ENCODE measurements at places on chromosomes 12 and 14.

DNA sequence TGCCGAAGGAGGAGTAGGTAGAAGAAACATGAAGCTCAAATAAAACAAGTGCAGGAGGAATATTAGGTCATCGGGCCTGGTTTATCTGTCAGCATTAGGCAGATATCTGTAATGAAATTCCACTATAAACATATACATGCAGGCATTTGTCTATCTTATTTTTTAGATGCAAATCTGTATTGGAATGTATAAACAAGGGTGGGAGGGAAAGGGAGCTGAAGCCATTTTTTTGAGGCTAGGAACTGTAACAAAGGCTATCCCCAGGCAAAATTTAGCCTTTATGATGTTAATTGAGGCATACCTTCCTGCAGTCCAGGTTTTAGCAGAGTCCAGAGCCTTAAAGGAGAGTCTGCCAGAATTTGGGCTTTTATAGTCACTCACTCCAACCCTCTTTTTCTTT lies 72.5 kb downstream of the PHLDA1 start:
- DNase-seq, result no peak

- DNase-seq, result no peak
These were observed 291.4 kb downstream of the NAV3 start for GRCh38 chr12:78121969-78122610.

DNA sequence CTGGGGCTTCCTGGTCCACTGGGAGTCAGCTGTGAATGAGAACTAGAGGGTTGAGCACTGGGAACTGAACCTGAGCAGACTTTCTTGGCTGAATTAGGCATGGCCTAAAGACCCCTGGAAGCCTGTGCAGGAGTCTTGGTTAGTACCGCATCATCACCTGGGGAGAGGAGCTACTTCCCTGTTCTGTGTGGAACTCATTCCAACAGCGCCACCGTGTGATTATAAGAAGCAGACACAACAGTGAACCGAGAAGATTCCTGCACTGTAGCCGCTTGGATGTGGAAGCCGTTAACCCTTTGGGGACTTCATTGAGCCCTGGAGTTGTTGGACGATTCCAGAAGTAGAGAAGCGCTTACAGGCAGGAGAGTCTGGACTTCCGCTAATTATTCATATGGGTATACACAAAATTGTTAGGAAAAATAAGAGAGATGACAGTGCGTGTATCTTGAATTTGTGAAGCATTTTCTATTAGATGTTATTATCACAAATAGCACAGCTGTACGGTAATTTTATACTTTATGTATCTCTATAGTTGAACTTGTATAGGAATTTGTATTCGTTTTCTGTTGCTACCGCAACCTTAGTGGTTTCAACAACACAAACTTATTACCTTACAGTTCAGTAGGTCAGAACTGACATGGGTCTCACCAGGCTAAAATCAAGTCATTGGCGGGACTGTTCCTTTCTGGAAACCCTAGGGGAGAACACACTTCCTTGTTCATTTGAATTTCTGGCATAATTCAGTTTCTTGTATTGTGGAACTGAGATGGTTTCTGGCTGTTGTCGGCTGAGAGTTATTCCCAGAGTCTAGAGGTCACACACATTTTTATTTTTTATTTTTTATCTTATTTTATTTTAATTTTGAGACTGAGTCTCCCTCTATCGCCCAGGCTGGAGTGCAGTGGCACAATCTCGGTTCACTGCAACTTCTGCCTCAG lies 100.7 kb downstream of the C2CD5 start:
- peak; percentile 58 for DNase-seq

DNA sequence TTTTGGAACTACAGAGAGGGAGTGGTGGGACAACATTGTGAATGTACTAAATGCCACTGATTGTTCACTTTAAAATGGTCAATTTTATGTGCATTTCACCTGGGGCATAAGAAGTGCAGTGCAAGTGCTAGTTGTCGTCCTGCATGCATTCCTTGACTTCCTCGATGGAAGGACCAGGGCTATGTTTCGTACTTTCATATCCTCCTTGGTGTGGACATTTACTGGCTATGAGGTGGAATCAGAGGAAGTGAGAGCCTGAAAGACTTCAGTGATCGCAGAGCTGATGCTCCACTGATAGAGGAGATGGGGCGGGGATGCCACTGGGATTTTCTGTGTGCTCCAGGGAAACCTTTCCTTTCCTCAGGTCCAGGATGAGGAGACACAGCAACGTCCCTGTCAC lies 54.1 kb upstream of the DDX11 start:
- DNase-seq, result no peak

- no peak for DNase-seq
These were observed 294.5 kb downstream of the SSPN start for GRCh38 chr12:26489908-26490307.

GRCh38 chr14:99633141-99633540 lies 11.8 kb upstream of the HHIPL1 start:
- no peak for DNase-seq

DNA sequence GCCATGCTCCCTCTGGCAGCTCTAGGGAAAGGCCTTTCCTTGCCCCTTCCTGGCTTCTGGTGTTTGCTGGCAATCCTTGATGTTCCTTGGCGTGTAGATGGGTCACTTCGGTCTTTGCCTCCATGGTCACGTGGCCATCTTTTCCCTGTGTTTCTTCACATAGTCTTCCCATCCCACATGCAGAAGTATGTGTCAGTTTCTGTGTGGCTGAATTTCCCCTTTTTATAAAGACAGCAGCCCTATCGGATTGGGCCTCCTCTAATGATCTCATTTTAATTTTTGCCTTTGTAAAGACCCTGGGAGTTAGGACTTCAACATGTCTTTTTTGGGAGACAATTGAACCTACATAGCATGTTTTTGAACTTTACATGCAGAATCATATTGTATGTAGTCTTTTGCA lies 107.2 kb upstream of the FGD4 start:
- no peak for DNase-seq

GRCh38 chr14:91870001-91870400 lies 2.7 kb upstream of the TC2N start:
- DNase-seq, result no peak

DNA sequence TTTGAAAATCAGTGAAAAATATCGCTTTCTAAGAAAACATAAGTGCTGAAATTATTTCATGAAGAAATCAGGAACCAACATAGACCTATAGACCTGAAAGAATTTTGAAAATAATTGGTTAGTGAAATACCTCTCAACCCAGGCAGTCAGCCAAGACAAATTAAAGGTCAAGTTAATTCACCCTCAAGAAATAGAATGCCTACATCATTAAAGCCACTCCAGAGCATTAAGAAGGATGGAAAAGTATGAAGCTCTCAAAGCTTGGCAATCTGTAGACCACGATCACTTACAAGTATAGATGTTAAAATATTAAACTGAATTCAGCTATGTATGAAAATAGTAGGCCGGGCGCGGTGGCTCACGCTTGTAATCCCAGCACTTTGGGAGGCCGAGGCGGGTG lies 48.3 kb downstream of the SFSWAP start:
- DNase-seq, result no peak

GRCh38 chr14:73721101-73721821 lies 7.1 kb upstream of the PNMA1 start:
- no peak for DNase-seq

GRCh38 chr12:121802843-121803698 lies 738 bp upstream of the SETD1B start:
- DNase-seq, result peak; percentile 79

- DNase-seq, result no peak
These were observed 82.3 kb downstream of the ITPR2 start for GRCh38 chr12:26750531-26751175.

DNA sequence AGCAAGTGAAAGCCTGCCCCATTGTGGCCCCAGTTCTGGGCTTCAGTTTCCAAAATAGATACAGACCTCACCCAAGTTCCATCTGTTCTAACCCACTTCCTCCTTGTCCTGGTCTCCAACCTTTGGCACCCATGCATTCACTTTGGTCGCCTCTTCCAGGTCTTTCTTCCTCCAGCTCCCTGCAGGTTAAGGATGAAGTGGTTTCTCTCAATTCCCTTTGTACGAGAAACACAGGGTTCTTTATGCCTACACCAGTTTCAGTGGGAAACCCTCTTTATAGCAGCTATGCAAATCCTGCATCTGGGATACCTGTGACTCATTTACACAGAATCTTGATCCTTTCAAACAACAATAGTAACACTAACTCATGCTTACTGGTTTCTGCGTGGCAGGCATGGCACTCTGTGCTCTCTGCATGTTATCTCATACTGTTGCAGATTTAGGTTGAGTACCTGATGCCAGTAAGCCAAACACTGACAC lies 110.6 kb upstream of the AMIGO2 start:
- no peak for DNase-seq

GRCh38 chr14:86091811-86092210 lies 561.9 kb downstream of the FLRT2 start:
- no peak for DNase-seq

DNA sequence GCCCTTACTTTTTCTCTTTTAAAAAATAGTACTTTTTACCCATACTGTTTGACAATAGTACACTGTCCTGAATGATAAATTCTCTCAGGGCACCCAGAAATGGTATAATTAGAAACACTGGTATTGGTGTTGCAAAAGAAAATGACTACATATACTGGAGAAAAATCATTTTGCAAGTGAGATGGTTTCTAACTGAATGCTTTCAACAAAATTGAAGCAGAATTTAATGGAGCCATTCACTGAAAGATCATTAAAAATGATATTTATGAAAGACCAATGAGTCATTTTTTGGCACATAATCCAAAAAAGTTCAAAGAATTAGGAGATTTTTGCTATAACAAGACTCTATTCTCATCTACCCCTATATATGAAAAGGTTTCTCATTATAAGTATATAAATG lies 68.8 kb downstream of the TMTC1 start:
- no peak for DNase-seq

DNA sequence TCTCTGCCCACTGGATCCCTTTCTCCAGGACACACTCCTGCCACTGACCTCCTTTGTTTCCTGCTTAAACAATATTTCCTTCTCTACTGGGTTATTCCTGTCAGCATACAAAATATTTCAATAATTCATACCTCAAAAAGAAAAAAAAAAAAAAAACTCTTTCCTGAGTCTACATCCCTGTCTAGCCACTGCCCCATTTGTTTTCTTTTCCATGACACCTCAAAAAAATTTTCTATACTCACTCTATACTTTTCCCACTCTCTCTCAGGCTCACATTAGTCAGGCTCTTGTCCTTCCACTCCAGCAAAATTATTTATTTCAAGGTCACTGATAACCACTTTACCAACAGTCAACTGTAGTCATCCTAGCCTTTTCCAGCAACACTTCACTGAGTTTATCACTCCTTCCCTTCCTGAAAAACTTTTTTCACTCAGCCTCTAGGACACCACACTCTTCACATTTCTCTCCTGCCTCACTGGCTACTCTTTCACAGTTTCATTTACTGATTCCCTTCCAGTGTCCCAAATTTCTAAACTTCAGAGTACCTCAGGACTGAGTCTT lies 29.4 kb upstream of the GXYLT1 start:
- no peak for DNase-seq

- no peak for DNase-seq
These were observed 1.8 kb downstream of the OTOGL start for GRCh38 chr12:80101126-80101525.

DNA sequence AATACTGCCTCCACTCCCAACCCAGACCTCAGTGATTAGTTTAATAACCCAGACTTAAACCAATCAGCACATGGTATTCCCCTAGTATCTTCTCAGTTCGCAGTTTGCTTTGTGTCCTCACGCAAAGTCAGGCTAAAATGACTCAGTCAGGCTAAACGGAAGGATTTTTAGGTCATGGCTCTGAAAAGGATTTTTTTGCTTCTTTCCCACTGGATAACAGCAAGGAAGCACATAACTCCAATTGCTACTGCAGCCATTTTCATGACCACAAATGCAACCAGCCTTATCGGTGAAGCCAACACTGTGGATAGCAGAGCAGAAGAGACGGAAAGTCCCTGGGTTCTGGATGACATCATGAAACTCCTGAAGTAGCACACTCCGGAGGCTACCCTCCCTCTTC lies 67.7 kb downstream of the ZC3H14 start:
- DNase-seq, result no peak

- DNase-seq, result no peak
These were observed 674 bp downstream of the VDR start for GRCh38 chr12:47903927-47904712.

- no peak for DNase-seq
These were observed 4.6 kb downstream of the BEGAIN start for GRCh38 chr14:100582496-100583165.

DNA sequence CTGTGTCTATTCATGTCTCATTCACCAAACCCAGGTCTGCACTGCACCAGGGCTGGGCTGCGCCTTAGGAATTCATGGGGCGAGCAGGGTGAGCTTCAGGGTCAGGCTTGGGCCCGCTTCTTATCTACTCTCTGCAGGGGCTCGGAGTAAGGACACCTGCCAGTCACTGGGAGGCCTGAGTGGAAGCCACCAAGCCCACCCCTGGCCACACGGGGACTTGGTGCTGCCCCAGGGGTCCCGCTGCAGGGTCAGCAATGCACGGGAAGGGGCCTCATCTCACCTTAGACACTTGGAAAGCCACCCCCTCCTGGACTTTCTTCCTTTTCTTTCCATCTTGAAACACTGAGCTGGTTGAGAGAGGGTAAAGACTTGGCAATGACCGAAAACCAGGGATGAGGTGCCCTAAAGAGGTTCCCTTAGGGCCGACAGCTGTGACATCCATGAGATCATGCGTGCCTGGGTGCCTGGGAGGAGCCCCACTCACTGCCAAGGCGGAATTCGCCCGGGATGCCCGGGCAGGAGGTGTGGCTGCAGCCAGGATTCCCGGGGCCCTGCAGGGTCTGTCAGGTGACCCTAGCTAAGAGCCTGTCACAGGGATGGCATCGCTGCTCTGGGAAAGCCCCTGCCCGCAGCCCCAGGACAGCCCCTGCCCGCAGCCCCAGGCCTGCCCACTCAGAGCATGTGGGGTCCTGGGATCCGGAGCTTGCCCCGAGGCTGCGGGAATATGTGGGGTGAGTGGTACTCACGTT lies 45.5 kb upstream of the EML1 start:
- no peak for DNase-seq

DNA sequence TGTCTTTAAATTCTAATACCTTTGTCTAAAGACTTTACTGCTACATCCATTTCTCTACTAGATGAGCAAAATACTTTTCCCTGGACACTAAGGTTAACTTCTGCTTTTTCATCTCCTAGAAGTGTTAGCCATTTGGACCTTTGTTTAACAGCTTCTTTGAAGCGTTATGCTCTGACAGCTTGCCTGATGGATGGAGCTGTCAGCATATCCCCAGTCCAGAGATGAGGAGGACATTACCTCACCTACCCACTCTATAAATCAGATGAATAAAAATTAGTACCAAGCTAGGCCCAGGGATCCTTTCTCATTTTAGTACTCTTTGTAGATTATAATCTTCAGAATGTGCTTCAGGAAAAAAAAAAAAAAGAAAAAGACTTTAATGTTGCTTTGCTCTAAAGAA lies 222.7 kb downstream of the PELI2 start:
- DNase-seq, result no peak

- DNase-seq, result no peak
These were observed 20.1 kb downstream of the APOBEC1 start for GRCh38 chr12:7645395-7646177.

DNA sequence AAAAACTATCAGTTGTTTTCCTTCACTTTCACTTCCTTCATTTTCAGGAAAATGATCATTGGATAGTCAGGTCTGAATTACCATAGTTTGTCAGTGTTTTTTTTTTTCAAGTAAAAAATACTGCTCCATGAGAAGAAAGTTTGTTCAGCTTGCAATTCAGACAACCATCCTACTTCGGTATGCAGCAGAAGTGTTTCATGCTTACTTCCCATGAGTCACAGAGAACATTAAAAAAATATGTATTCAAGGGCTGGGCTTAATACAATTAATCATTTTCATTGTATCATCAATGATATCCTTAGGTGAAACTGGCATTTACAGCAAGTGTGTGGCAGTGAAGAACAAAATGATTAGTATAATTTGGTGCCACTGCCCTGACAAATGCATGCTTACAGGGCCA lies 21.6 kb downstream of the PYM1 start:
- no peak for DNase-seq

- no peak for DNase-seq
These were observed 81.0 kb upstream of the PLEKHG7 start for GRCh38 chr12:92621833-92622232.

Measured in endothelial cell (in vitro differentiated cells).